Caki2 (cell line): ENCODE measurements at places on chromosomes 7 and 10.
A peak's percentile ranks its signal among the peaks of the same experiment; 100 is the strongest.

- DNase-seq: no peak
These were observed 192.7 kb downstream of the SEC23IP start for GRCh38 chr10:120085096-120085796.

DNA sequence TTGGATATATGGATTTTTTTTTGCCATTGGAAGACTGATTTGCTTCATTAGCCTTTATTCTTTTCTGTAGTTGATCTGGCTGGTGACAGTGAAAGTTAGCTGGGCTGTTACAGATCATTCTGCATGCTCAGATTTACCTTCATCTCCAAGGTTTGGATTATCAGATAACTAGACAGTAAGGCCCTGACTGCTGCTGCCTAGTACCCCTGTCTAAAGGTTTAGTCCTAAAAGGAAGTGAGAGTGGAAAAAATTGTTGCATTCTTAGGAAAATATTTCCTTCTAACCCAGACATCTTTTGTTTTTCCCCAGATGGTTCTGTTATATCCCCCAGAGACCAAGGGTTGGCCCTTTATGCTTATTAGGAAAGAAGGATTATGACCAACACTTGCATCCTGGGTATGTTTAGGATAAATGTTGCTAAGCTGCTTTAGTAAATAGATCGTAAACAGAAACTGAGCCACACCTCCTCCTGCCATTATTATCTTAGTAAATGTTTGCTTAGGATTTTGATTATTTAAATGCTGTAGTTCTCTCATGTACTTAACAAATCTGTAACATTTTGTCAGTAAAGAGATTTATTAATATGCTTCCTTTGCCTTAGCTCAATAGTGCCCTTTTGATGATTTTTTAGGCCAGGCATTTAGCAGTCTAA, 44.4 kb downstream of the MCU start:
- DNase-seq: peak; percentile 19

DNA sequence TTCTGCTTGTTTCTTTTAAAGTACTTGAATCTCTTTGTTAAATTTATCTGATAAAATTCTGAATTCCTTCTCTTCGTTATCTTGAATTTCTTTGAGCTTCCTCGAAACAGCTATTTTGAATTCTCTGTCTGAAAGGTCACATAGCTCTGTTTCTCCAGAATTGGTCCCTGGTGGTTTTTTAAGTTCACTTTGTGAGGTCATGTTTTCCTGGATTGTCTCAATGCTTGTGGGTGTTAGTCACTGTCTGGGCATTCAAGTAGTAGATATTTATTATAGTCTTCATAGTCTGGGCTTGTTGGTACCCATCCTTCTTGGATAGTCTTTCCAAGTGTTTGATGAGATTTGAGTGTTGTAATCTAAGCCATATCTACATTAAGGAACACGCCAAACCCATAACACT, 1060.6 kb downstream of the LRMDA start:
- DNase-seq: peak; percentile 57

DNA sequence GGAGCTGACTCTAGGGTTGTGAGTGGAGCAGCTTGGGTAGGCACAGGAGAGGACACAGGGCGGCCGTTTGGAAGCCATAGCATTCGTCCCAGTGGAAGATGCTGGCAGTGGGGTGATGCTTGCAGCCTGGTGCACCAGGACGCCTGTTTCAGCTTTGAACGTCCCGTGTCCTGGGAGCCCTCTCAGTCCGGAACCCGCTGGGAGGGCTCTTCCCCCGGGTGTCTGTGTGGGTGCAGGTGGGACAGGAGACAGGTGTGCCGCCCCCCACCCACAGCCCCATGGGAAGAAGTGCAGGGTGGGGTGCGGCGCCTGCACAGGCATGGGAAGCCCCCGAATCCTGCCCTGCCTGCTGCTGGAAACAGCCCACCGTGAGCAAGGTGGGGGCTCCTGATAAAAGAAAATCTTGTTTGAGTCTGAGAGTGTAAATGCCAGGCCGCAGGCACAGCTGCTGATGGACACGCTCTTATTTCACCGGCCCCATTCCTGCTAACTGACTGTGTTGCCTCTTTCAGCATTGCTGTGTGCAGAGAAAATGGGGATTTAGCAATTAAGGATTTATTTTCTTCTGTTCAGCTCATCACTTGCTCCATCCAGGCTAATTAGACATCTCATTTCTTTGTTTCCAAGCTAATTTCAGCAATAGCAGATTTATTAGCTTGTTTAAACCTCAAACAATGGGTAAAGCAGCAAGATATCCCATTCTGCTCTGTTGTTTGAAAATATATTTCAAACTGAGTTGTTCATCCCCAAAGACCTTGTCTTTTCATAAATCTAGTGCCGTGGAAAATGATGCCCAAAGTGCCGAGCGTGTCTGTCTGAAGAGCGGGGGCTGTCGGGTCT, 54.9 kb upstream of the DPYSL4 start:
- DNase-seq: no peak

DNA sequence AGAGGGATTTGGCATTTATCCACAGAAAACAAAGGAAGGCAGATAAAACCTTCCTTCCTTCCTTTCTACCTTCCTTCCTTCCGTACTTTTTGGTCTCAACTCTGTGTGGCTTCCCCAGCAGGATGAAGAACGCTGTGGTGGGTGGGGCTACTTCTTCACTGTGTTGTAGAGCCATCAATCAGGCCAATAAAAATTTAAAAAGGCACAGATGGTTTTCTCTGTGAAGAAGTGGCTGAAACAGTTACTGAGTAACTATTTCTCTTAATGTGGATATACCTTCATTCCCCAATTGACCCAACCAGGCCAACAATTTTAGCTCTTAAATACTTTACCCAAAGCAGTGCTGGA, 75.8 kb downstream of the ZNF92 start:
- no peak for DNase-seq

- DNase-seq: no peak
These were observed 51.7 kb downstream of the NRAP start for GRCh38 chr10:113612154-113612553.

- DNase-seq: no peak
These were observed 1.2 kb upstream of the MPP7 start for GRCh38 chr10:28304032-28304571.

- DNase-seq: no peak
These were observed 26.9 kb downstream of the SPOCK2 start for GRCh38 chr10:72061491-72061890.

DNA sequence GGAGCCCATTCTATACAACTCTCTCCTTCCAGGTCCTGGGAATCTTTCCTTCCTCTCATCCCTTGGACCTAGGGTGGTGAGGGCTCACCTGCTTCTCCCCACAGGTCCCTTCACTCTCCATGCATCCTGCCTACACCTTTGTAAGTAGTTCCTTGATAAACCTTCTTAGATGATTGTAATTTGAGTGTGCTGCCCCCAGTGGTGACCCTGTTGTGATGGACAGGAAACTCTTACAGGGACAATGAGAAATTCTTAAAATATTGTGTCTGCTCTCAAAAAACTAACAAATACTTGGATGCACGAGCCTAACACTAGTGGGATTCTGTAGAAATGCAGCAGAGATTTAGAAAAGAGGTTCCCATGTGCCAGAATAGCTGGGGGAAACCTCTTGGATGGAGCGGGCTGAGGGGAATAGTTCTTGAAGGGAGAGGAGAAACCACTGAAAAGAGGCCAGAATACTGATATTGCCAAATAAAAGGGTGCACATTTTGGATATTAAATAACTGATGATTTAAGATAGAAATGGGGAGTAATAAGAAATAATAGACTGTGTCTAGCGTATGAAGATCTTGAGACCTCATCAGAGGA, 6.7 kb upstream of the PAXIP1 start:
- DNase-seq: no peak

DNA sequence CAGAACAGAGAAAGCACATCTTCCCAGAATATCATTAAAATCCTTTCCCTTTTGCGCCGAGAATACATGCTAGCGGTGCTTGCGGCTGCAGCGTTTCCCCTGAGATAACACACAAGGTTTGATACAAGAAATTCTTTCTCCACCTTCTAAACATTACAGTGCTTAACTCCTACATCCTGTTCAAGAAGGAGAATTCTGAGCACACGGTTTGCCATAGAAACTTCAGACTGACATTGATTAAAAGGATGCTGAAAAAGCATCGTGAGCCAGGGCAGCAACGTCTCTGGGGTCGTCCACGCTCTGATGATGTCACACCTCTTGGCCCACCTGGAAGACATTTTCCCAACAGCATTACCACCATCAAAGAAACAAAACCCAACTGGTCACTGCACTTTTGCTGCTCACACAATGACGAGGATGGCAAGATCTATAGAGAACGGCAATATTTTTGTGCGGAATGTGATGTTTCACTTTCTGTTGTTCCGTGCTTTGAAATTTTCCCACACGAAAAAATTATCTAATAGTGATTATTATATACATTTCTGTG, 27.0 kb upstream of the PRSS1 start:
- no peak for DNase-seq

DNA sequence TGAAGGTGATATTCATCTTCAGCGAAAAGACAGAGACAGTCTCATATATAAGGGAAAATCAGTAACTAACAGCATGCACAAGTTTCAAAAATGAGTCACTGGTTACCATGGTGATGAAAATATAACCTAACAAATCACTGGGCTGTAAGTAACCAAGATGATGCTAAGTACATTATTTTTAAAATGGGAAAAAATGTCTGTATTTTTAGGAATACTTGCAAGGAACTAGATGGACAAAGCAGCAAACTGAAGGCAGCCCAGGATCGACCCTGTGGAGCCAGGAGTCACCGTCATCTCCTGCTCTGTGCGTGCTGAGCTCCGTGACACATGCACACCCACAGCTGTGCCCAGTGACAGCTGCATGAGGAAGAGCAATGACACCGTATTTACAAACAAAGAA, 137.3 kb downstream of the ELMO1 start:
- peak; percentile 39 for DNase-seq

DNA sequence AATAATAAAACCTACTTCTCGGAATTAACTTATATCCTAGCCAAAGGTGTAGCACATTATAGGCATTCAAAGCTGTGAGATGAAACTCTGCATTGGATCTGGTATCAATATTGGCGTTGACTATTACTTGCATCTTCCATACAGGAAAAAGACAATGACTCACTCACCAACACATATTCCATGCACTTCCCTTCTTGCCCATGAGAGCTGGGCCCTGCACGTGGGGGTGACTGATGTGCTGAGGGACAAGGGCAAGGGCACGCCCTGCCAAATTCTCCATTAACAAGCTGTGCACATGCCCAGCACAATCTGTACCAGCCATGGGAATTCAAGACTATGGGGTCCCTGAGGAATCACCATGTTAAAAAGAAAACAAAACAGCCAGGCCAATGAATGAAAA, 188.1 kb upstream of the PDE1C start:
- no peak for DNase-seq

DNA sequence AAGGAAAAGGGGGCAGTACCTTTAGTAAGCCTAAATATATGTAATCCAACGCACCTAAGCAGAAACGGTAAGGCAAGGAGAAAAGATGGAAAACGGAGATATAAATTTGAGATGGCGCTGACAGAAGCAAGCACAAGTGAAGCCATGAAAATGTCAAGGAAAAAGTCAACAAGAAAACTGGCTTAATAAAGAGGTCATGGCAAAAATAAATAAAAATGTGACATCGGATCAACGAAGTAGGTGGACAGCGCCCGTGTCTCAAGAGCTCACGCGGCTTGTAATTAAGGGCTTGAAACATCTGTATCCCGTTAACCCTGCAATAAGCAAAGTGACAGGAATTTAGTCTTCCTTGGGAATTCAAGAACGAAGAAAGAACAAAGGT, 611 bp downstream of the NDUFA5 start:
- DNase-seq: no peak

GRCh38 chr7:138449580-138449979, 10.5 kb upstream of the TRIM24 start:
- no peak for DNase-seq

DNA sequence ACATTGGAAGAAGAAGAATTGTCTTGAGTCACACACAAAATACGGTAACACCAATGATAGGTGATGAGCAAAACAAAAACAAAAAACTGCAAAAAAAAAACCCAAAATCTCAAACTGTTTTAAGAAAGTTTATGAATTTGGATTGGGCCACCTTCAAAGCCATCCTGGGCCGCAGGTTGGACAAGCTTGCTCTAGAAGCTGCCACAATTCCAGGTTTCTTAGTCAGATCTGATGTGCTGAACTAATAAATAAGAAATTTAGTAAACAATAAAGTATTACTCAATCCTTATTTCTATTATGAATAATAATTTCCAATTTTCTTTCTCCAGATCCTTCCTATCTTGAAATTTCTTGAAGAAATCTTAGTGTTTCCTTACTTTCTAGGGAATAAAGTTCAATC, 10.0 kb downstream of the WASL start:
- no peak for DNase-seq

GRCh38 chr10:69962746-69963135, 89.9 kb upstream of the MACROH2A2 start:
- no peak for DNase-seq

- DNase-seq: no peak
These were observed 103.0 kb downstream of the CELF2 start for GRCh38 chr10:11120711-11121110.

- no peak for DNase-seq
These were observed 95.5 kb downstream of the MBL2 start for GRCh38 chr10:52677086-52677485.

DNA sequence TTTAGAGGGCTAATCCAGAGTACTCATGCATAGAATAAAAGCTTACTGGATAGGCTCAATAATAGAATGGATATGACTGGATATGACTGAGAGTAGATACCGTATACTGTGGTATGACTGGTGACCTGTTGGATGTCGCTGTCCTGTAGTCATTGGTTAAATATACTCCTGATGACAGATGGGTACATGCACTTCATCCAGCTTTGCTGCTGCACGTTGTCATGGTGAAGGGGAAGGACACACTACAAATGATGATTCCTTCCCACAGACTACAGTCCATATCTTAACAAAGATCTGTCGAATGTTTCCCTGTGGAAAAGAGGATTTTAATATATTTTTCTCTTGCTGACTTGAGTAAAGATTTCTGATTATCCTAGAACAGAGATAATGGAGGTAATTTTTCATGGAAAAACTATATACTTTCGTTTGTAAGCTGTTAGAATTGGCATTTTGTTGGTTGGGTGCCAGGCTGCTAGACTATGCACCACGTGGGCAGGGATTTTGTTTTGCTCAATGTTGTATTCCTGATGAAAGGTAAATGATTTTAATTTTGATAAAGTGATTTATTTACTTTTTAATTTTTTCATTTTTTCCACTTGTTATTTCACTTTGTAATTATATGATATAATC, 97.3 kb downstream of the PPP1R9A start:
- peak; percentile 87 for DNase-seq

DNA sequence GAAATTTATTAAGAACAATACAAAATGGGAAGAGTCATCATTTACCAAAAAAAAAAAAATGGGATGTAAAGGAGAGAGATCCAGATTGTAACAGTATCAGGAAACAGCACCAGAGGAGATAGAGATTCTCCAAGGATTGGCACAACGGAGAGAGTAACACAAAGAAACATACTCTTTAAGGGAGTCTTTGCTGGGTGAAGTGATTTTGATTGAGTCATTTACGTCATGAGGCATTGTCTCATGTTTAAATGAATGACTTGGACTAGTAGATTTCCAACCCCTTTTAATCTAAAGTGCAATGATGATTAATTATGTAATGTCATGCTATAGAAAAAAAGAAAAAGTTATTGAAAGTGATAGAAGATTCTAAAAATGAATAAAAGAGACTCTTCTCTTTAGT, 68.8 kb downstream of the ITGB8 start:
- peak; percentile 46 for DNase-seq
